ENCODE measurements at places on chromosomes 12 and 14.

DNA sequence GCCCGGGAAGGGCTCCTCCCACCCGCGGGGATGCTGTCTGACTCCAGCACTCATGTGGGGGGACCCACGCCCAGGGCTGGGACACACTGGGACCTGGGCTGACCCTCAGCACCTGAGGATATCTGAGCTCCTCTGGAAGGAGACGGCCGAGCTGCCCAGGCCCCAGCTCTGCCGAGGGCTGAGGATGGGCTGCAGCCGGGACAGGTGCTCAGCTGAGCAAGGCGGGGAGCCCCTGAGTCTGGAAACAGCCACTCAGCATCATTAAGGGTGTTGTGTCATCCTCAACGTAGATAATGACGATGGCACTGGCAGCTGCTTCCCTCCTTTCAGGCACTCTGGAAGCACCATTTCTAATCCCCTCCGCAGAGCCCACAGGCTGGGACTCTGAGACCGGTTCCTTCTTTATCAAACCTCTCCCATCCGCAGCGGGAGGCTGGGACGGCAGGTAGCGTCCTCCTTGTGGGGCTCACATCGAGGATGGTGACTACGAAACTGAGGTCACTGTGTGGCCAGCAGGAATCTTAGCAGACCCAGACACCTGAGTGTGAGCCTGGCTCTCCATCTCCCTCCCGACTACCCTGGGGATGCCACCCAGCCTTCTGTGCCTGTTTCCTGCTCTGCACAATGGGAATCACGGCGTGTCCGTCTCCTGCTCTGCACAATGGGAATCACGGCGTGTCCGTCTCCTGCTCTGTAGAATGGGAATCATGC is 26.7 kb upstream of the SFSWAP start:
- DNase-seq = no peak

- DNase-seq = peak; percentile 67
These were observed at the start of gene RIN3 for GRCh38 chr14:92513204-92513965. Gene RIN3, plus strand, starts transcription at chr14:92513781. Its CDS starts 152 bp downstream, at chr14:92513933.

- DNase-seq = no peak
These were observed 579.0 kb downstream of the LRFN5 start for GRCh38 chr14:42185718-42186117.

DNA sequence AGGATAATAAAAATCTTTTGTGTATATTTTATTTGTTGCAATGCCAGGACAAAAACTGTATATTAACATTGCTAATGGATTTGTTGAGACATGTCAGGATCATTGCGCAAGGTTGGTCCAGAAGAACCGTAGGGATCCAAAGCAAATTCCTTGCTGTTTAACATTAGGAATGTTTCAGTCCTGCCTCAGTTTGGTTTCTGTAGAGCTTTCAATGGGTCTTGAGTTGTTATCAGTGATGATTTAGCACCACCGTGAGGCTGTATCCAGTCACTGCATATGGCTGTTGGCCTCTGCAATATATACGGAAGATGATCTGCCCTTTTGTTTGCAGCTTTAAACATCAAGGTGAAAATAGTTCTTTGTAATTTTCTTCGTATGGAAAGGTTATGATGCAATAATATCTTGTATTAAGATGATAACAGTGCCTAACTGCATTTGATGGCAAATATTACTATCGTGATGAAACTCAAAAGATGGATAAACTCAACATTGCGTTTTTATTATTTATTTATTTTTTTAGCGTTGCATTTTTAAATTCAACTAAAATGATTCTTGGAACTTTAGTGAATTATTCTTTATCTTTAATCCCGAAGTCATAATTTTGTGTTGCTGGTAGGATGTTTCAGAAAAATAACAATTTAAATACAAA is 231.2 kb downstream of the AKAP6 start:
- DNase-seq = peak; percentile 51

GRCh38 chr14:86179980-86180379 is 650.0 kb downstream of the FLRT2 start:
- DNase-seq = no peak

DNA sequence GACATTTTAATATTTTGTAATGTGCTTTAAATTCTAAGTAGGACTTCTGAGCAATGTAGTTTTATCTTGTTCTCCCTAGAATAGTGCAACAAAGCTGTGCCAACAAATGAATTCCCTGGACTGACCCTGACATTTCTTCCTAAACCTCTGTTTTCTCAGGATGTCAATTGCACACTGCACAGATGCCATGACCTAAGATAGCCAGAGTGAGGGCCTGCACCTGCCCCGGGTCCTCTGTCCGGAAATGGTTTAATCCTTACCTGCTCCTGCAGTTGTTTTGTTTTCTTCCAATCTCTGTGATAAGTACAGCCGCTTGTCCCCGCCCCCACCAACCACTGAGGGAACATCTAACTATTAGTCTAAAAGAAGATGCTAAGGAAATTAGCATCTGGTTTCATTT is 831.5 kb downstream of the GALC start:
- DNase-seq = no peak

- DNase-seq = no peak
These were observed 1.5 kb downstream of the PTMS start for GRCh38 chr12:6767353-6768319.

DNA sequence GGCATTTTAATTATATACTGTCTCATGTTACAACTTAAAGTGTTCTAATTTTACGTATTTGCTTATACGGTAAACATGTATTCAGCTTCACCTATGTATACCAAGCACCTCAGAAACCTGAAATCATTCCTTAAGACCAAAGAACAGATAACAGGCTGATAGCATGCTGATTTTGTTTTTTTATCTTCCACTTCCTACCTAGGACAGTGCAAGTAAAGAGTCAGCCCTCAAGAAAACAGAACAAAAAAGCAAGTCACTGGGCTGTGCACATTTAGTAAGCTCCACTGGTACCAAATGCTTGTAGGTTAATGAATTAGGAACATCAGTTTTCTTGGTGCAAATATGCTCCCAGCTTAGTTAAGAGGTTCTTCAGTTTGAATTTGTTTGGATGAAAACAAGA is 611.3 kb downstream of the VRK1 start:
- no peak for DNase-seq

- peak; percentile 88 for DNase-seq
These were observed 17.4 kb upstream of the FLVCR2 start for GRCh38 chr14:75561013-75561432.

- DNase-seq = peak; percentile 81
These were observed at the start of gene USP44 for GRCh38 chr12:95551305-95551704. Gene USP44, minus strand, starts transcription at chr12:95551476. Its CDS starts 17,220 bp downstream, at chr12:95534256.

DNA sequence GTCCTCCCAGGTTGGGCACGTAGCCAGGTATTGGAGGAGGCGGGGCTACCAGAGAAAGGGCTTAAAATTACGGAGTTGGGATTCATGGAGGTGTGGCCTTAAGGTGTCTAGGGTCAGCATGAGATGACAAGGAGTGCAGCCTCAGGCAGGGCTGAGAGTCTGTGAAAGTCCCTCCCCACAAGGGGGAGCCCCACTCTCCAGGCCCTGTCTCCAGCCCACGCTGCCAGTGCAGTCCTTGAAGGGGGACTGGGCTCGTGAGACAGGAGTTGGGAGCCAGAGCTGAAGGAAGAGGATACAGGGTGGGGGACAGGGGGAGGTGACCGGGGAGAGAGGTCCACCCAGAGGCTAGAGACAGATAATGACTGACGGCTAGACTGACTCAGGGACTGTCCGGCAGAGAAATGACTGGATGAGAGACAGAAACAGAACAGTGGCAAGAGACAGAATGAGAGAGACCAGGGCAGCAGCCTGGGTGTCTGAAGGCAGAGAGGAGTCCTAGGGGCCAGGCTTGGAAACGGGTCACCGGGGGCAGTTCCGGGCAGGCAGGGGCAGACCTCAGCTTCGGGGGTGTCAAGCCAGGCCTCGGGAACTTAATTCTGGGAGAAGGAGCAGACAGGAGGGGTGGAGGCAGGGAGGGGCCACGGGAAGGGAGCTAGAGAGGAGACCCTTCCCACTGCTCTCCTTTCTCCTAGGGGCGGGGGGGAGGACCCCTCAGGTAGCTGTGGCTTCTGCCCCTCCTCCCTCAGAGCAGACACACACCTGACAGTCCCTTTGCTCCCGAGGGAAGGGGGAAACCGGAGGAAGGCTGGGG is 970 bp downstream of the CDH24 start:
- peak; percentile 81 for DNase-seq

DNA sequence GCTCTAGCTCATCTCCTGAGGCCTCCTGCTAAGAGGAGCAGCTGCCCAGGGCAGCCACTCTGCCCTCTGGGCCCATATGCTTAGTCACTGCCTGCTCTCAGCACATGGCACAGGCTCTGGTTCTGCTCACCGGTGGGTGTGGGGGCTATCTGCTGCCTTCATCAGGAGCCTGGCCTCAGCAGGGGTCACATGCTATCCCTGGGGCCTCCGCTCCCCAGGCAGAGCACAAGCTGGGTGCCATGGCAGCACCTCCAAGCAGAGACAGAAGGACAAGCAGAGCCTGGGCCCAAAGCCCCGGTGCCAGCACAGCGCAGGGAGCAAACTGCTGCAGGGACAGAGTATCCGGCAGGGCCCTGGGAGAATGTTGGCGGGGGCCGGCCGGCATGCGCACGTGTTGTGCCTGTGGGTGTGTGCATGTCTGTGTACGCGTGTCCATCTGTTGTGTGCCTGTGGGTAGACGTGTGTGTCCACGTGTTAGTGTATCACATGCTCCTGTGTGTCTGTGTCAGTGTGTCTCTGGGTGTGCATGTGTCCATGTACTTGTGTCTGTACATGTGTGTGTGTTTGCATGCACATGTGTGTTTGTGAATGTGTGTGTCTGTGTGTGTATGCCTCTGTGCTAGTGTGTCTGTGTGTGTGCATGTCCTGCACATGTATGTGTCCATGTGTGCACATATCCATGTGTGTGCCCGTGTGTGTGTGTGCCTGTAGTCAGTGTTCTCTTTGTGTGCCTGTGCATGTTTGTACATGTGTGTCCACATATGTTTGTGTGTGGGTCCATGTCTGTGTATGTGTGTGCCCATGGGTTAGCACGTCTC is 326.9 kb downstream of the TMEM121 start:
- no peak for DNase-seq

DNA sequence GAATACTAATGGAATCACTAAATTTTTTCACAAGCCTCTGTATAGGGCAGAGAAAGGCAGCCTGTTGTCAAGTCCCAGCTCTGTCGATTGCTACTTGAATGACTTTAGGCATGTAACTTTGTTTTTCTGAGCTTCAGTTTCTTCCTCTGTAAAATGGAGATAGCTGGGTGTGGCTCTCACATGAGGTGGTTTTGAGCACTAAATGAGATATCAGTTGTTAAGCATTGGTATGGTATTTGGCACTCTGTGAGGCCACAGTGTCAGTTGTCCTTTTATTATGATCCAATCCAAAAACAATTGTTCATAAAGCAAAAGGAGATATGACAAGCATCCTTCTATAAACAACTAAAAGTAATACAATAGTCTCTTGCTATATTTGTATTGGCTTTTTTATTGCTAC is 120.6 kb downstream of the DUSP6 start:
- no peak for DNase-seq

DNA sequence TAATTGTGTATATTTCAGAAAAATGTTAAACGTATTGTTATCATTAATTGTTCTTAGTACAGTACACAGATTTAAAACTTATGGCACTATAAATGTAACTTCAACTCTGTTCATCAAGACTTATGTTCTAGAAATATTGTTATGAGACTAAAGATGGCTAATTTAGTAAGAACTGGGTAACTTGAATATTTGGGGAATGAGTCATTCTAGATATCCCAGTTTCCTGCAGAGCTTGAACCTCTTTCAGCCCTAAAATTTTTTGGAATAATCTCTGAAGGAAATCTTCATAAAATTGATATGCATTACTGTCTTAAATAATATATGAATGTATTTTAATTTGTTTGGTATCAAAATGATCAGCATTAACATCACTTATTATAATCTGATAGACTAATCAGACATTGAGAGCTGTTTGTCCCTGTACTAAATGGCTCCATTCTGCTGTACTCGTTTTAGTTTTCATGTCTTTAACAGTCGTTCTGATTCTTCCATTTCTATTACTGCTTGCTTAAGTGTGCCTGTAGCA is 87.1 kb downstream of the VEZT start:
- no peak for DNase-seq

DNA sequence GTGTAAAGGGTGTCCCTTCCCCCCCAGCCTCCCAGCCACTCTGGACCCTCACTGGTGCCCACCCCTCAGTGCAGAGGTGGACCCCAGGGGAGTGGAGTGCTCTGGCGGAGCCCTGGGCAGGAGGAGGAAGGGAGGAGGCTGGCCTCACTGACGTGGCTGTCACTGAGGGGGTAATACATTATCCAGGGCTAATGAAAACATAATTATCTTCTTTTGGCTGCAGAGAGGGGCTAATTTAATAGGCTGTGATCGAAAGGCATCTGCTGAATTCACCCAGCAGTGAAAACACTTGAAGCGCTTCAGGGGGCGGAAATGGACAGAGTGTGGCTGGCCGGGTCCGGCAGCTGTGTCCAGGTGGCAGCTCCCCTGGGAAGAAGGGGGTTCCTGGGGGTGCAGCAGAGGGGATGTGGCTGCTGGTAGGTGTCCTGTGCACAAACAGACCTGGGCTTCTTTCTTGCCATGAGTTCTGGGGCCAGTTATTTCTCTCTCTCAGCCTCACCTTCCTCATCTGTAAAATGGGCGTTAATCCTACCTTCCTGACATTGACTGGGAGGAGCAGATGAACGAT is 3.7 kb upstream of the NOS1 start:
- DNase-seq = no peak

DNA sequence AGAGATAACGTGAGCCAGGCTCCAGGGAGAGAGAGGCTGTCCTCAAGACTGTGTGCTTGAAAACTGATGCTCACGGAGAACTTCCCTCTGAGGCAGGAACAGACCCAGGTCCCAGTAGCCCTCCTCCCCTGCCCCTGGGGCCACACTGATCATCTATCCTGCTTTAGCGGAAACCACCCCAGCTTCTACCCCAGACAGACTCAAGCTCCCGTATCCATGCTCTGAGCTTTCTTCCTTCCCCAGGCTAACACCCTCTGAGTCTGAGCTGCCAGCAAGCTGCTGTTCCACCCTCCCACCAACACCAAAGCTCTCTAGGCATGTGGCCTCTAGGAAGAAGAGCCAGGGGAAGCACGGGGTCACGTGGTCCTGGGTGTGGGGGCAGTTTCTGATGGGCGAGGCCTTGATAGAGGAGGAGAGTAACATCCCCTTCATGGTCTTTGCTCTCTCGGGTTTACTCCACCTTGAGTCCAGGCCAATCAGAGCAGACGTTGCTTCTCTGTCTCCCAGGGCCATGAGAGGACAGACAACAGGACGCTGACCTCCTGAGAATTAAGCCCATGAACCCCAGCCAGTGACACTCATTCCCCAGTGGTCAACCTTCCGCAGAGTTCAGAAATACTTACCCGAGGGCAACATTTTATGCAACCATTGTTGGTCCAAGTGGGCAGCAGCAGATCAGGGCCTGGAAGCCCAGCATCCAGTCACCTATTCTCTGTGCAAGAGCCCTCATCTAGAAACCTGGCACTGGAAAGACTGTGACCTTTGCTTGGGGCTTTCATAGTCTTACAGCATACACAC is 1.4 kb downstream of the PCK2 start:
- peak; percentile 71 for DNase-seq
